NCI-H2227 treated with DMSO at 0.1 percent for 48 hours (cell line): ENCODE measurements at places on chromosomes 4 and X.

DNA sequence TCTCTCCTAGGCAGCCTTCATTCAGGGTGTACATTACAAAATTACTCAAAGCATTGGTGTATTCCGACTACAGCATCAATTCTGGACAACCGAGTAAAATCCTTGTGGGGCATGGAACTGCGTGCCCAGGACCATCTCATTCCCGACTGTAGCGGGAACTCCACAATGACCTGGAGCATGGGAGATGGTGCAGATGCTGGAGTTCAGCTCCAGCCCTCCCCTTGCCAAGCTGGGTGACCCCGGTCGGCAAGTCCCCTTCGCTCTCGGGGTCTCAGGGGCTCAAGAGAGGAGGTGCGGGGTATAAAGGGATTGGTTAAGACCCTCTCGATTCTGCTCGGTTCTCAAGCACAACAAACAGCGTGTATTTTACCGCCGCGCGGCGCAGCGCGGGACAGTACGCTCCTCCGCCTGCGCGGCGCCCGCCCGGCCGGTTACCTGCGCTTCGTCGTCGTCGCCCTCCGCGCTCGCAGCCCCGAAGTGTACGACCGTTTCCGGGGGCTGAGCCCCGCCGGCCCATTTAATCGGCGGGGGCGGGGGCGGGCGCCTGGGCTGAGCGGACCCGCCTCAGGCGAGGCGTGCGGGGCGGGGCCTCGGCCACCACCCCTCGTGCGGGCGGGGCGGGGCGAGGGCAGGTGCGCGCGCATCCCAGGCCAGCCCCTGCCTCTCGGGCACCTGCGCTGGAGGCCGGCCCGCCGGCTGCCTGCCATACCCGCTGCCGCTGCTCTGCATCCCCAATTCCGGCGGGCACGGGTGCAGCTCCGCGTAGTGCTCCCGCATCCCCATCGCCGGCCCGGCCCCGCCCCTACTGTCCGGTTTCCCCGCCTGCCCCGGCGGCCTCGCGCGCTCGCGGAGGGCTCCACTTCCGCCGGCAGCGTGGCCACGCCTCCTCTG lies at the start of gene G6PD:
G6PD (minus strand) TSS at position 493 of the 891 bp plus-strand sequence. CDS start 691 bp downstream, outside the sequence.
- DNase-seq, result peak; percentile 79

GRCh38 chr4:8101213-8102075 lies 57.2 kb downstream of the ABLIM2 start:
- DNase-seq, result no peak

GRCh38 chr4:177796841-177797240 lies 354.6 kb upstream of the AGA start:
- no peak for DNase-seq

DNA sequence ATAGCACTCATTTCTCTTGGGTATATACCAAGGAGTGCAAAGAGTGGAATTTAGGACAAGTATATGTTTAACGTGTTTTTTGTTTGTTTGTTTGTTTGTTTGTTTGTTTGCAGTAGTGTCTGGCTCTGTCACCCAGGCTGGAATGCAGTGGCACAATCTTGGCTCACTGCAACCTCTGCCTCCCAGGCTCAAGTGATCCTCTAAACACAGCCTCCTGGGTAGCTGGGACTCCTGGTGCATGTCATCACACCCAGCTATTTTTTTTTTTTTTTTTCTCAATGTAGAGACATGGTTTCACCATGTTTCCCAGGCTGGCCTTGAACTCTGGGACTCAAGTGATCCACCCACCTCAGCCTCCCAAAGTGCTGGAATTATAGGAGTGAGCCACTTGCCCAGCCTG lies 50.4 kb downstream of the SLC9A6 start:
- no peak for DNase-seq

- DNase-seq, result no peak
Observed at GRCh38 chrX:17567821-17568220, 169.5 kb upstream of the SCML1 start.

DNA sequence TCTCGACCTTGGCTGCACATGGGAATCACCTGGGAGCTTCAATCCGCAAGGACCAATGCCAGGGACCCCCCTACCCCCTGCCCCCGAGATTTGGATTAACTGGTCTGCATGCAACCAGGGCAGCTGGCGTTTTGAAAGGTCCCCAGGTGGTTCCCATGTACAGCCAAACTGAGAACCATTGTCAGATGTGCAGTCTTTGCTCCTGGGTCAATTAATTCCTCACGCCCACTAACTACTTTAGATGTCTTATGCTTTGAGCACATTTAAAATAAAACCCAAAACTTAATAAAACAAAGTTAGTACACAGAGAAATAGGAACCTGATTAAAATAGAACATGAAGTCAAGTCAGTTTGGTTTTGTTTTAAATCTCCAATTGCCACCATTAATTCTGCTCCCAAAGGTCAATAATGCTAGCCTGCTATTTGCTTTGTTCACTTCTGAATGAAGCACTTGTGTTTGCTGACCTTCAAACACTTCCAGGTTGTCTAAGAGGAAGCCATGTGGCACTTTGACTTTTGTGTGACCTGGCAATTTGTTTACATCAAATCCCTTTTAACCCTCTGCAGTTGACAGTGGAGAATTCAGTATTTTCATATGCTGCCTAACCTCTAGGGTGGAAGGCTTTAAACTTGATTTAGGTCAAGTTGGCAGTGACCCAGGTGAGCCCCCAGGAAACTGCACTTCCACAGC lies 27.2 kb upstream of the TMSB4X start:
- no peak for DNase-seq

DNA sequence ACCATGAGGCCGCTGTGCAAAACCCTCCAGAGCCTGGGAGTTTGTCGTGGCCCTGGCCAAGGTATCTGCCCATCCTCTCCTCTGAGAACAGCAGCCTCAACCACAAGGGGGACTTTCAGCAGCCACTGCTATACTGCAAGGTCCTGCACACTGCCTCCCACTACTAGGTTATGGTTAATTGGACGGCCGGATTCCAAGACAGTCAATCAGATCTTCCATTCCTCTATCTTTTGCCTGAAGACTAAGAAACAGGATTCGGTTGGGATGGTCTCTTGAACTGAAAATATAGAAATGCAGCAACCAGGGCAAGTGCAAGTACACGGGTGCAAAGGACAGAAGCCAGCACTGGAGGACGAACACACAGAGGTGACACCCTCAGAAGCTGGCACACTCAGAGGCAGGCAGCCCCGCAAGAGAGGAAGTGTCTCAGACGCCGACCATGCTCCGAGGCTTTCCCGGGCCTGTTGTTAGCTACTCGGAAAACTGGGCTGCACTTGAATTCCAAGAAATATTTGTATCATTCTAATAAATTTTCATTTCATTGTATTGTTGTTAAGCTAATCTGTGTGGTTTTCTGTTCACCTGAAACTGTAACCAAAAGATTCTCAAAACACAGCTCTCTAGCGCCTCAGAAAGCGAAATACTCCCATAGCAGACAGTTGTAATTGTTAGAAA lies 63.3 kb downstream of the AFAP1 start:
- DNase-seq, result no peak

GRCh38 chr4:76968937-76969336 lies 19.4 kb downstream of the SEPTIN11 start:
- no peak for DNase-seq

DNA sequence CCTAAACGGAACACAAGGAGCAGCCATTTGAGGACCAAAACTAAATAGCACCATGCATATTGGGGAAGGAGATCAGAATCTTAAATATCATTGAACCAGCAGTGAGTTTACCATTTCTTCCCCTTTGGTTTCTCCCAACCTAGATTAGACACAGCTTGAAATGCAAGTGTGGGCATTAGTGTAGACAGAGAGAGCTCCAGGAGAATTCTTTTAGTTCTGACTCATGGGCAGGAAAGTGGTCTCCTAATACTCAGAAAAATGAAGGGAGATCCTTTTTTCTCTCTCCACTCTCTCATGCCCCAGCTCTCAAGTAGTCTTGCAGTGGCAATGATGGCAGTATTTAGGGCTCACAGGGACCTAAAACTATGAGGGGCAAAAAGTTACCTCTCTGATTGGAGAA lies 567.9 kb downstream of the INPP4B start:
- DNase-seq, result no peak

DNA sequence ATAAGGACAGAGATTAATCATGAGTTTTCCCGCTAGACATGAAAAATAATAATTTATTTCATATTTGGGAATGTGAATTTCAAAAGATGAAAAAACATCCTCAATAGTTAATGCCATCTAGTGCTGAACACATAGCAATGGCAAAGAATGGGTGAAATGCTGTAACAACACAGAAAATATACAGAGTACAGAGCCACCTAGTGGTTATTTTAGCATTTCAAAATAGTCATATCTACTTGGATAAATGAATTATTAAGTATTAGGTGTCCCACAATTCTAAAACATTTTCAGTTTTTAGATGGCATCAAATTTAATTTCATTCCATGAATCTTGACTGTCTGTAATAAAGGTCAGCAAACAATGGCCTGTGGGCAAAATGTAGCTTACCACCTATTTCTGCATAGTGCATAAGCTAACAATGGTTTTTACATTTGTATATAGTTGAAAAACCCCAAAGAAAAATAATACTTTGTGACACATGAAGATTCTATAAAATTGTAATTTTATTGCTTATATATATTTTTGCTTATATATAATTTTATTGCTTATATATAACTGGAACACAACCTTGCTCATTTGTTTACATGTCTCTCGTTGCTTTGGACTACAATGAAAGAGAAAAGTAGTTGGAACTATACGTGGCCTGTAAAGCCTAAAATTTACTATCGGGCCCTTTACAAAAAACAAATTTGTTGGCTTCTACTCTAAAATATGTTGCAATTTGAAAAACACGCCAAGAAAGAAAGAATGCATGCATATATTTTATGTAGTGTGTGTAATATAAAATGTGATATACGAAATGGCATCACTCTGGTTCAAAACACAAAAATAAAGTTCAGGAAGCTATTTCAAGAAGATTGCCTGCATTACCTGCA lies 99.1 kb upstream of the FAM47C start:
- DNase-seq, result peak; percentile 1

DNA sequence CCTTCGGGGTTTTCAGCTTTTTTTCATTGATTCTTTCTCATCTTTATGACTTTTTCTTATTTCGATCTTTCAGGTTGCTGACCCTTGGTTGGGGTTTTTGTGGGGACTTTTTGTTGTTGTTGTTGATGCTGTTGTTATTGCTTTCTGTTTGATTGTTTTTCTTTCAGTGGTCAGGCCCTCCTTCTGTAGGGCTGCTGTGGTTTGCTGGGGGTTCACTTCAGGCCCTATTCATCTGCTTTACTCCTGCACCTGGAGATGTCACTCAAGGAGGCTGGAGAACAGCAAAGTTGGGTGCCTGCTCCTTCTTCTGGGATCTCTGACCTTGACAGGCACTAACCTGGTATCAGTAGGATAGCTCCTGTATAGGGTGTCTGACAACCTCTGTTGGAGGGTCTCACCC lies 39.9 kb upstream of the PCDH18 start:
- DNase-seq, result no peak

DNA sequence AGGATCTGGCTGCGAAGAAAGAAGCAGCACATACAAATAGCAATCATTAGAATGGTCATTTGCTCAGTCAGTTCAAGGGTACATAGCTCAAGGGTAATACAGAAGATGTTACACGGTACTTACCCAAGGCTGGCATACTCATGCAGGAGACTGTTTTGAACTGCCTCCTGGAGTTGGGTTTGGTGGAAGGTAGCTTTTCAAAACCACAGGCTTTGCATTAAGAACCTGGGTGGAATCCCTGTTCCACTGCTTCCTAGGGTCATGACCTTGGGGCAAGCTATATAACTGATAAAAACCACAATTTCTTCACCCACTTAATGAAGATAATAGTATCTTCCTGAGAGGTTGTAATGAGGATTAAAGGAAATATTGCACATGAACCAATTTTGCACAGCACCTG lies 36.5 kb downstream of the TBC1D9 start:
- DNase-seq, result no peak

DNA sequence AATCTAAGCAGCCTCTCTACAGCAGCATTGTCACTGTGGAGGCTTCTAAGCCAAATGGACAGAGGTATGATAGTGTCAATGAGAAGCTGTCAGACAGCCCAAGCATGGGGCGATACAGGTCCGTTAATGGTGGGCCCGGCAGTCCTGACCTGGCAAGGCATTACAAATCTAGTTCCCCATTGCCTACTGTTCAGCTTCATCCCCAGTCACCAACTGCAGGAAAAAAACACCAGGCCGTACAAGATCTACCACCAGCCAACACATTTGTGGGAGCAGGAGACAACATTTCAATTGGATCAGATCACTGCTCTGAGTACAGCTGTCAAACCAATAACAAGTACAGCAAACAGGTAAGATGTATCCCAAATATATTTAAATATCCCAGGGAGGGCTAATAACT lies 4.1 kb downstream of the PCDH7 start:
- DNase-seq, result no peak

DNA sequence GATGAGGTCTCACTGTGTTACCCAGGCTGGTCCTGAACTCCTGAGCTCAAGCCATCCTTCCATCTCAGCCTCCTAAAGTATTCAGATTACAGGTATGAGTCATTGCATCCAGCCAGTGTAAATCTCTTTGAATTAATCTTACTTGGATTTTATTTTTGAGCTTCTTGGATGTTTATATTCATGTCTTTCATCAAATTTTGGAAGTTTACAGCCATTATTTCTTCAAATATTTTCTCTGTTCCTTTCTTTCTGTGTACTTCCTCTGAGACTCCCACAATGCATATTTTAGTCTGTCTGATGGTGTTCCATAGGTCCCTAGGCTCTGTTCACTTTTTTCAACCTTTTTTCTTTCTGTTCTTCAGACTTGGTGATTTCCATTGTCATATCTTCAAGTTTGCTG lies 34.9 kb downstream of the ZCCHC13 start:
- DNase-seq, result no peak

GRCh38 chr4:3766785-3767569 lies 792 bp downstream of the ADRA2C start:
- DNase-seq, result no peak

- DNase-seq, result no peak
Observed at GRCh38 chrX:74251006-74251930, 52.7 kb upstream of the ZCCHC13 start.

- DNase-seq, result no peak
Observed at GRCh38 chrX:133403984-133404383, 11.3 kb downstream of the GPC4 start.

- no peak for DNase-seq
Observed at GRCh38 chr4:138645289-138645688, 370.3 kb upstream of the NOCT start.

DNA sequence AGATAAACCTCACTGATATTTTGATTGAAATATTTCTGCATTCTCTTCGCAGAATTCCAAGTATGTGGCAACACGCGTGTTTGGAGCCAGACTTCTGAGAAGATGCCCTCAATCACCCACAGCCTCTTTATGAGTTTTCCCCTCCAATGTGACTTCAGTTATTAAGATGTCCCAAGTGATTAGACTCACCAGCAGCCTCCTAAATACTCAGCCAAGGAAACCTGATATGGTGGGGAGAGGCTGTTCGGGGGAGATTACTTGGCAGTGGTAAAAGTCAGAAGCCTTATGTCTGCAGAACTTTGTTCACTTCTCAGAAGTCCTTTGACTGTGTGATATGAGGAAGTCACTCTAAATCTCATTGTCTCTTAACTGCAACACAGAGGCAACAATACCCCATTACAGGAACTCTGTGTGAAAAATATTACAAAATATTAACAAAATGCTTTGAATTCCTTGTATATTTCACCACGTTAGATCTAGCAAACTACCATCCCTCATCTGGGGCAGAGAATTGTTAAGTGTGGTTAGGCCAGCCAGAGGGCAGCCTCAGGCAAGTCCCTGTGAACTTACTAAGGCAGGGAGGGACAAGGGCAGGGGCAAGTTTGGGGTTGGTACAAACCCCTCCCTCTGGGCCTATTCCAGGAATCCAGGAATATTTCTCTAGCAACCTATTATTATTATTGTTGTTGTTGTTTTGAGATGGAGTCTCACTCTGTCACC lies 151.4 kb upstream of the USP9X start:
- DNase-seq, result peak; percentile 27

- DNase-seq, result no peak
Observed at GRCh38 chrX:15158350-15158735, 111.5 kb downstream of the ASB9 start.
